Spinal cord (tissue), 10 donors: ENCODE measurements at places on chromosomes 3 and 15. TPM values are rescaled to one million over a fixed set of nuclear protein-coding genes. Genes with fewer than 3 reads are reported as not detected.

TXNRD3 gene
- 18.9 TPM for total RNA-seq

COL8A1 gene
- total RNA-seq = 200 TPM

LYZL4 gene
- total RNA-seq = not detected

GUCA1C gene
- not detected for total RNA-seq

BNC1 gene
- total RNA-seq = 0.22 TPM

KCNAB1 gene
- total RNA-seq = 10.1 TPM

AADACL2 gene
- not detected for total RNA-seq

CPLX3 gene
- 0.20 TPM for total RNA-seq

KNSTRN gene
- 30.9 TPM for total RNA-seq

GNAT1 gene
- not detected for total RNA-seq

ITIH3 gene
- 4.0 TPM for total RNA-seq

FBXO40 gene
- total RNA-seq = 0.06 TPM

CHRNB4 gene
- 0.33 TPM for total RNA-seq

C3orf85 gene
- total RNA-seq = not detected

MOBP gene
- 125 TPM for total RNA-seq

PLCL2 gene
- 29.8 TPM for total RNA-seq

C15orf62 gene
- 0.17 TPM for total RNA-seq

PGBD4 gene
- 2.9 TPM for total RNA-seq

OIP5 gene
- 4.5 TPM for total RNA-seq

DNA sequence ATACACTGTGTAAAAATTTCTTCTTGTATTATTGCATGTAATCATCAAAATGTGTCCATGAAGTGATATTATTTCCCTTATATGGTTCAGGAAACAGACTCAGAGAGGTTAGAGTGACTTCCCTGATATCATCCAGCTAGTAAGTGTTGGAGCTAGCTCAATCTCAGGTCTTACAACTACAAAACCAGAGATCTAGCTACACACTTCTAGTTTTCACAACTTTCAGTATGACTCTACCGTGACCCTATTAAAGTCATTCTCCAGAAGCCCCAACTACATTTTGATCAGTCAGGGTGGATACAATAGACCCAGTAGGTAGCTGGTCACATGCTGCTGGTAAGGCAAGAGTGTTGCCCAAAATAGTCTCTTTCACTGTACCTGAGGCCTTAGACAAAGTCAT lies 165.3 kb downstream of the GOLIM4 start:
- no peak for DNase-seq

DNA sequence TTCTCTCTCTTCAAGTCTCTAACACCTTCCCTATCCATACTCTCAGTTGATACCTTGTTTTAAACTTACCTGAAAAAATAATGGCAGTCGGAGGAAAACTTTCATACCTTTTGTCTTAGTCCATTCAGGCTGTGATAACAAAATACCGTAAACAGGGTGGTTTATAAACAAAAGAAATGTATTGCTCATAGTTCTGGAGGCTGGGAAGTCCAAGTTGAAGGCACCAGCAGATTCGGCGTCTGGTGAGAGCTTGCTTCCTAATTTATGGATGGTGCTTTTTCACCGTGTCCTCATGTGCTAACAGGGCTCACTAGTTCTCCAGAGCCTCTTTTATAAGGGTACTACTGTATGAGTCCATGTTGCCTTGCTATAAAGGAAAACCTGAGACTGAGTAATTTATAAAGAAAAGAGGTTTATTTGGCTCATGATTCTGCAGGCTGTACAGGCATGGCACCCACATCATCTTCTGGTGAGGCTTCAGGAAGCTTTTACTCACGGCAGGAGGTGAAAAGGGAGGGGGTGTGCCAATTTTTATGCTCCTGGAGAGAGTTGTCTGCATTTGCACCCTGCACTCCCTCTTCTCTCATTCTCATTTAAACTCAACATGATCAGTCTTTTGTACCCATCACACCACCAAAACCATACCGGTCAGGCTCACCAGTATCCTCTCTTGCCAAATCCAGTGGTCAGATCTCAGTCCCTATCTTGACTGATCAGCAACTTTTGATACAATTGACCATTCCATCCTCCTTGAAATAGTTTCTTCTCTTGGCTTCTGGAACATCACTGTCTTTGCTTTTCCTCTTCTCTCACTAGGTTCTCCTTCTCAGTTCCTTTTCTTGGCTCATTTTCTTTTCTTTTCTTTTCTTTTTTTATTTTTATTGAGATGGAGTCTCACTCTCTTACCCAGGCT lies 21.6 kb downstream of the ST6GAL1 start:
- no peak for DNase-seq

- no peak for DNase-seq
Measured at GRCh38 chr3:13462822-13463221, 17.3 kb upstream of the HDAC11 start.

DNA sequence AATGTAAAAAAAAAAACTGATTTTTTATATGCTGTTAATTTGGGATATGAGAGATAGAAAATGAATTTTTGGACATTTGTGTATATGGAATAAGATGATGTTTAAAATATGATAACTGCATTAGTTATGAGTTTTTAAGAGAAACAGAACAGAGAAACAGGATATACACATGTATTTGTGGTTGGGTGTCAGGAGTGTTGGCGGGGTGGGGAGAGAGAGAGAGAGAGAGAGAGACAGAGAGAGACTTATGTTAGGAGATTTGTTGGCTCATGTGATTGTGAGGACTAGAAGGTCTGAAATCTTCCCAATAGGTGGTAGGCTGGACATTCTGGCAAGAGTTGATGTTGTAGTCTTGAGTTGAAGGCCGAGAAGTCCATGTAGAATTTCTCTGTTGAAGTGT lies 1121.6 kb upstream of the GBE1 start:
- no peak for DNase-seq

DNA sequence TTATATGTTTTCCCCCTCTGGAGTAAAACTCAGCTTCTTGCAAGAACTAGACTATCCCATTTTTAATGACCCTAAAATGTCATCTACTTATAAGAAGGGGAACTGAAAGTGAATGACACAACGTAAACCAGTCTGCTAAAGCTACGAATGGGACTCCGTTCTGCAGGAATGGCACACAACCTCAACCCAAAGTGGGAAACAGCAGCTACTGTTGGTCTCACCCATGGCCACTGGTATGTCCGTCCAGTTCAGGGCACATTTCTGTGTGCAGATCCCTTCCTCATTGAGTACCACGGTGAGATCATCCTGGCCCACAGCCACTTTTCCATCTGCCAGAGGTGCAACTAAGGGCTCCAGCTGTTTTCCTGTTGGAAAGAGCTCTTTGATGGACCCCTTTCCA lies 23.8 kb downstream of the VPS39 start:
- no peak for DNase-seq

DNA sequence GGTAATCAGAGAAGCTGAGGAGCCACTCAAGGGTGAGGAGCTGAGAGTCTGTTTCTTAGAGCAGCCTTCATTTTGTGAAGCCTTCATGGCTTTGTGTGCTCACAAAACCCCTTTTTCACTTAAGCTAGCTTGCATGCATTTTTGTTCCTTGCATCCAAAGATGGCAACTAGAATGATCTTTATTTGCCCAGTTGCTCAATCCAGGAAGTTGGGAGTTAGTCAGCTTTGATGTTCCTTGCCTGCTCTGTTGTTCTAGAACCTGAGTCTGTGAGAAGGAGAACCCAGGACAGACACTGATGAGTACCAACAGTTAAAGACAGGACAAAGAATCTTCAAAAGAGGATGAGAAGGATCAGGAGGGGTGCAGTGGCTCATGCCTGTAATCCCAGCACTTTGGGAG lies 81.8 kb downstream of the IL20RB start:
- no peak for DNase-seq

DNA sequence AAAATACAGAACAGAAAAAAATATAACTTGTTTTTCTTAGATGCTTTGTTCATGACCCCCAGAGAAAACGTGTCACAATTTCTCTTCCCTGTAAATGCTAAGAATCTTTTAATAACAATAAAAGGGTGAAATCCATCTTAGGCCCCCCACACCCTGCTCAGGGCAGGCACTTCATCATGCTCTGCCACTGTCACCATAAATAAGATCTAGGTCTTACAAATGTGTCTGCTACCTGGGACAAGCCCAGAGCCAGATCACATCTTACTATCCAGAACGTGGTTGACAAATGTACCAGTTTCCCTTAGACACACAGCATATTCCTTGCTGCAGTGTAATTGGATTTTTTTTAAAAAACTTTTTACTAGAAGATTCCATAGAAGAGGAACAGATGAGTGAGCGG lies 795.4 kb downstream of the AGBL1 start:
- DNase-seq = no peak

DNA sequence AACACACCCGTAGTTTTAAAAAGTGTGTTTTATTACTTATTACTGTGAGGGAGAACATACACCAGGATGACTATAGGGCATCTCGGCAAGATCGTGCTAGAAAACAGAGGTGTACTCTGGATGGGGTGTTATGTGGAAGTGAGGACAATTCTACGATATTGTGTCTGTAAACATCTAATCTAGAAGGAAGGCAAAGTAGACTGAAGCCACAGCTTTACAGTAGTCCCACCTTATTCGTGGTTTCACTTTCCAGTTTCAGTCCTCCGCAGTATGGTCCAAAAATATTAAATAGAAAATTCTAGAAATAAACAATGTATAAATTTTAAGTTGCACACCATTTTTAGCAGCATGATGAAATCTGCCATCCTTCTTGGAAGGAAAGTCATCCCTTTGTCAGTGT lies 277.9 kb downstream of the UNC13C start:
- no peak for DNase-seq

GRCh38 chr3:19202303-19202702 lies 54.0 kb downstream of the KCNH8 start:
- no peak for DNase-seq

- no peak for DNase-seq
Measured at GRCh38 chr15:76376816-76377215, 40.2 kb downstream of the ISL2 start.

- DNase-seq = no peak
Measured at GRCh38 chr15:60255390-60255789, 142.4 kb downstream of the ANXA2 start.

GRCh38 chr3:111616417-111617105 lies 21.4 kb upstream of the ZBED2 start:
- no peak for DNase-seq

GRCh38 chr3:174317005-174317404 lies 542.1 kb upstream of the NAALADL2 start:
- no peak for DNase-seq

DNA sequence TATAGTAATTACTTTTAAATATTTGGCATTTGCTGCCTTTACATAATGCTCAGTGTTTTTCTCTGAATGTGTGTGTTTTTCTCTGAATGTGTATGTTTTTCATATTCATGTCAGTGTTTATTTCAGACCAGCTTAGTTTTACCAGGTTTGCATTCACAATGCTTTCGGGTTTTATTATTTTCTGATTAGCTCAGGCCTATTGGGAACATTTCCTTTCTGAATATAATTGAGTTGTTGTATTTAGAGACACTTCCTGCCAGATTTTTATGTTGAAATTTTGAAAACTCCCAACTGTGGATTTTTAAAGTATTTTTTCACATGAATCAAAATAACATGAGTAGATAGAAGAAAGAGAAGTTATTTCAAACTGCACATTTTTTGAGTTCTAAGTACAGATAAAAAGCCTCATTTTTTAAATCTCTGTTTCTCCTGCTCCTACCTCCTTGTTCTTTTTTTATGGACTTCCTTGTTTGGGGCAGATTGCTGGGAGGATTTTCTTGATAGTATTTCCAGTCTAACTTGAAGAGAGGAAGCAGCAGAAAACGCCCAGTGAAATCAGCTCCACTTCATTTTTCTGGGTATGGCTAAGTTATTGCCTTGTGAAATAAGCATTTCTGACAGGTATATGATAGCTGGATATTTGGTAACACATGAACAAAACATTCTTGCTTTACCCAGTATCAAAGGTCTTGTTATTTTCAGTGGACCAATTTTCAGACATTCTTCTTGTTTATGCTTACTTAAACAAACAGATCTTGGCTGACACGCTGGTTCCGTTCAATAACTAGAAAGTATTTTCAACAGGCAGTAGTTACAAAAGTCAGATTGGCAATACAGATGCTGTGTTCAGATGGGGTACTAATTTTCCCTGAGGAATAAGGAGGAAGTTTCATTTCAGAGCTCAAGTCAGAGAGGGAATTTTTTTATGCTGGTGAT lies 70.7 kb downstream of the RIOX2 start:
- DNase-seq = no peak

- DNase-seq = no peak
Measured at GRCh38 chr3:24042174-24043059, 97.3 kb downstream of the NR1D2 start.

- DNase-seq = no peak
Measured at GRCh38 chr3:38549082-38549481, 52.9 kb downstream of the EXOG start.

DNA sequence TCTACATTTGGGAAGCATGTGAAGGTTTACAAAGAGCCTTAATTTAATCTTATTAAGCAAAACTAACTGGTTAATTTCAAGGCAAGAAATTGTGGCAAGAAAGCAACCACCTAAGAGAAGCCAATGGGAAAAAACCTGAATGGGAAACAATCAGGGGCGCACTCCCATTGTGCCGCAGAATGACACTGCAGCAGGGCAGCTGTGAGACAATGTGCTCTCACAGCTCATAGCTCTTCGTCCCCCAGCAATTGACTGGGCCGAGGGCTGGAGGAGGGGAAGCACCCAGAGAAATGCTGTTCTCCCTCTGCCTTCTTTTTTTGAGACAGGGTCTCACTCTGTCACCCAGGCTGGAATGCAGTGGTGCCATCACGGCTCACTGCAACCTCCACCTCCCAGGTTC lies 93.3 kb upstream of the RAD18 start:
- no peak for DNase-seq

DNA sequence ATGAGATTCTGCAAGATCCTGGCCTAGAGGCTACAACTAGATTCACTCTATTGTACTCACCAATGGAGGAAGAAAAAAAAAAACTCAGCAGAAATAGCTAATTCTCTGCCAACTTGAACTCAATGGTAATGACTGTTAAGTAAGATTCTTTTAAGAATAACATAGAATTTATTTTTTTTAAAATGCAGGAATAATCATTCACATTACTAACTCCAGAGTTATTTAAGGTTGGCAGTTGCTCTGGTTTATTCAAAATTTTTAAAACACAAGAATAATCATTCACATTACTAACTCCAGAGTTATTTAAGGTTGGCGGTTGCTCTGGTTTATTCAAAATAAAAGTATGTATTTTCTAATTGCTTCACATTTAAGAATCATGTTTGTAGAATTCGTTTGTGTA lies 1071.9 kb downstream of the IGSF11 start:
- DNase-seq = no peak

- no peak for DNase-seq
Measured at GRCh38 chr15:81315452-81316175, 8.3 kb downstream of the STARD5 start.

DNA sequence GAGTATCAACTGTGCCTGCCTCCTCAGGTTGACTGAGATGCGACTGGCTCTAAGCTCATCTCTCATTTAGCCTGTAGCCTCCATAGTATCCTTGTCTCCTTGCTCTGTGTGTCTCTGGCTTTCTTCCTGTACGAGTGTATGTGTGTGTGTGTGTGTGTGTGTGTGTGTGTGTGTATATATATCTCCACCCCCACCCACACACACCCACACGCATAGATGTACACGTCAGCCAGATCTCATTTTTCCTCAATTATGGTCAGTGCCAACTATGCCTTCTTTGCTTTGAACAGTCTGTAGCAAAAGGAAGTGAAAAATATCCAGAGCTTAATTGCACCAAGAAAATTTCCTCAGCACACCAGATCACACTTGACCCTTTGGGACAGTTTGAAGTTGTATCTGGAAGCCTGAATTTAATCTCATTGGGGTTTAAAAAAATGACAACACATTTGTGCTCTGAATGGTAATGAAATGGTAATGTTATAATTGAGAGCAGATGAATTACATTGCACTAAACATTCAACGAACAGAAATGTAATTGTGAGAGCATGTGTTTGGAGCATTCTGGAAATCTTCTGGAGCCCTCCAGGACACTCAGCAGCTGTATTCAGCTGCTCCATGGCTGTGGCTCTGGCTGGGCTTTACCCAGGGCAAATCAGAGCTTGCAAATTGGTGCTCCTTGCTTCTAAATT lies 63.6 kb downstream of the RYR3 start:
- no peak for DNase-seq
